ENCODE measurements at places on chromosomes 12 and 14.

DNA sequence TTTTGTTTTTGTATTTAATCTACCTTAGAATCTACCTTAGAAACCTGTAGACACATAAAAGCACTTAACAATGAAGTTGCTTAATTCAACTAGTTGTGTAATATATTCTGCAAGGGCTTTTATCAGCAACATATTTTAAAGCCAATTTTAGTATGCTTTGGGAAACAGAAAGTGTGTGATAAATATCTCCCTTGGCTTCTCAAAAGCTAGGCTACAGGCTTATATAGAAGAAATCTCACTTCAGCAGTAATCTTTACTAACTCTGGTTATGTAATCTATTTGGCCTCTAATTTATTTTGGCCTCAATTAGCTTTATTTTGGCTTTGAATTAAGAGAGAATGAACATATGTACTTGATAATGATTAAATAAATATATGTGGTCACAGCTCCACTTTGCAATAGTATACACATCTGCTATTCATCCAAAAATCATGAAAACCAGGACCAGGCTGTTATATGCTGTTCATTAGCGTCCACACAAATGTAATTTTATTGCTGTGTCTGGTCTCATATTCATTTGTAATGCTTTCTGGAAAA, 37.2 kb downstream of the LRP6 start:
- DNase-seq = no peak

GRCh38 chr12:2764398-2764797, 30.4 kb upstream of the FKBP4 start:
- DNase-seq = no peak

DNA sequence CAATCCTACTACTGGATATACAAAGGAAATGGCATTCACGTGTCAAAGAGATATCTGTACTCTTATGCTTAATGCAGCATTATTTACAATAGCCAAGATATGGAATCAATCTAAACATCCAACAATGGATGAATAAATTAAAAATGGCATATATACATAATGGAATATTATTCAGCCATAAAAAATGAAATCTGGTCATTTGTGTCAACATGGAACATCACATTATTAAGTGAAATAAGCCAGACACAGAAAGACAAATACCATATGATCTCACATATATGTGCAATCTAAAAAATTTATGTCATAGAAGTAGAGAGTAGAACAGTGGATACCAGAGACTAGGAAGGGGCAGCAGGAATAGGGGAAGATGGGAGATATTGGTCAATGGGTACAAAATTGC, 228.8 kb upstream of the TBX3 start:
- no peak for DNase-seq

- DNase-seq = no peak
Observed at GRCh38 chr14:28406196-28406595, 360.4 kb upstream of the FOXG1 start.

- DNase-seq = no peak
Observed at GRCh38 chr12:113284751-113285150, 50.2 kb downstream of the SLC8B1 start.

GRCh38 chr14:53948205-53948884, 8.3 kb downstream of the BMP4 start:
- no peak for DNase-seq

GRCh38 chr14:46054526-46054925, 597.1 kb downstream of the RPL10L start:
- no peak for DNase-seq

GRCh38 chr14:93536945-93537344, 106.2 kb downstream of the UNC79 start:
- DNase-seq = no peak

- no peak for DNase-seq
Observed at GRCh38 chr14:97287956-97288355, 490.8 kb downstream of the VRK1 start.

DNA sequence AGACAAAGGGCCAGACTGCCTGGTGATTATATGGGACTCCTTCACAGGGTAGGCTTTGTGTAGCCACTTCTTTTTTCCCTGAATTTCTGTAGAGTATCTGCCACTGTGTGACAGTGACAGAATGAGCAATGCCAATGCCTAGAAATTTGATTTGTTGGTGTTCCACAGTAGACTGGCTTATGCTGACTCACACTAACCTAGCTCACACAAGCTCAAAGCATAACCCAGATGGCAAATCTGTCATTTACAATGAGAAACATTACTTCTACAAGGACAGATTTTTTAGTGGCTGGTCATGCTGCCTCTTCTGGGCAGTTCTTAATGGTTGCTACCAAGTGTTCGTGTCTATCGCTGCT, 15.9 kb downstream of the CFAP251 start:
- no peak for DNase-seq

- no peak for DNase-seq
Observed at GRCh38 chr14:54435500-54435981, 5.6 kb downstream of the CNIH1 start.

- no peak for DNase-seq
Observed at GRCh38 chr12:68904351-68904962, 28.5 kb downstream of the CPM start.
